ENCODE measurements at places on chromosomes 7 and 10.
A peak's percentile ranks its signal among the peaks of the same experiment; 100 is the strongest.

GRCh38 chr10:124693396-124693795 lies 50.8 kb downstream of the FAM53B start:
- no peak overlapping the region for H3K4me3 ChIP-seq
- no peak overlapping the region for H3K27ac ChIP-seq
- no peaks in the 10 kb centered on the region for H3K4me1 ChIP-seq
- no peaks in the 10 kb centered on the region for H3K36me3 ChIP-seq
- no peaks in the 10 kb centered on the region for H3K27me3 ChIP-seq
- no peak for DNase-seq

DNA sequence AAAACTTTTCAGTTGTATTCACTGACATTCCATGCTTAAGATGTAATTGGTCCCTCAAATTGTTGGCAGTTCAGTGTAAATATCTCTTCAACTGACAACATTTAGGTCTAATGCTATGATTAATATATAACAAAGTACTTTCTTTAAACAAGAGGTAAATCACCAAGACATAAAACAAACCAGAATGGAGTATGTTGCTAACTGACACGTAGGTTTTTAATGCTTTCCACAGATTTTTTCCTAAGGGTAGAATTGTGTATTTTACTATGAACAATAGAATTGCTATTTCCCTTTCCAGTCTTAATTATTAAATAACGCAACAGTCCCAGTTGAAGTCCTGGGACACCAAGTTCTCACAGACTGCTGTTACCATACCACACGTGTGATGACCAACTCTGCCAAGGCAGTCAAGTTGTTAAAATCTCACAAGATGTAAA lies 4.1 kb downstream of the JCAD start:
- peaks cover 25% of the 10 kb centered on the region for H3K4me1 ChIP-seq
- no peaks in the 10 kb centered on the region for H3K36me3 ChIP-seq
- peak overlapping the region; percentile 30 for H3K27ac ChIP-seq

- DNase-seq = peak; percentile 66
- peak overlapping the region; percentile 56 for H3K27ac ChIP-seq
- H3K27me3 ChIP-seq = no peaks in the 10 kb centered on the region
- no peaks in the 10 kb centered on the region for H3K36me3 ChIP-seq
These were observed 340.1 kb upstream of the CHRM2 start for GRCh38 chr7:136528329-136528728.

DNA sequence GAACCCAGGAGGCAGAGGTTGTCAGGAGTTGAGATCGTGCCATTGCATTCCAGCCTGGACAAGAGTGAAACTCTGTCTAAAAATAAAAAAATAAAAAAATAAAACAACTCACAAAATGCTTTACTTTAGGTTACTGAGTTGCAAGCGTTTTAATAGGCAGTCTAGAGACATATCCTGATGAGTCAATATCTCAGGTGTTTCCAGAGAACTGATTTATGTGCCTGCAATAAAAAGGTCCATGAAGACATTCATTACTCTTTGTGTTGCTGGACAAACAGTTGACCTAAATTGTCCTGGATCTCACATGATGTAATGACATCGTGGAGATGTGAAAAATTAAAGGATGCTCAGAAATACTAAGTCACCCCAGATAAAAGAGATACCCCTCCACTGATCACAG lies 31.5 kb downstream of the CDNF start:
- H3K4me3 ChIP-seq = no peak overlapping the region
- no peaks in the 10 kb centered on the region for H3K36me3 ChIP-seq
- H3K4me1 ChIP-seq = no peaks in the 10 kb centered on the region
- H3K27ac ChIP-seq = no peak overlapping the region
- no peak for DNase-seq

GRCh38 chr10:628386-629045 lies 61.0 kb downstream of the DIP2C start:
- H3K4me1 ChIP-seq = peaks cover 25% of the 10 kb centered on the region
- no peak overlapping the region for H3K4me3 ChIP-seq
- no peak for DNase-seq
- no peaks in the 10 kb centered on the region for H3K36me3 ChIP-seq

DNA sequence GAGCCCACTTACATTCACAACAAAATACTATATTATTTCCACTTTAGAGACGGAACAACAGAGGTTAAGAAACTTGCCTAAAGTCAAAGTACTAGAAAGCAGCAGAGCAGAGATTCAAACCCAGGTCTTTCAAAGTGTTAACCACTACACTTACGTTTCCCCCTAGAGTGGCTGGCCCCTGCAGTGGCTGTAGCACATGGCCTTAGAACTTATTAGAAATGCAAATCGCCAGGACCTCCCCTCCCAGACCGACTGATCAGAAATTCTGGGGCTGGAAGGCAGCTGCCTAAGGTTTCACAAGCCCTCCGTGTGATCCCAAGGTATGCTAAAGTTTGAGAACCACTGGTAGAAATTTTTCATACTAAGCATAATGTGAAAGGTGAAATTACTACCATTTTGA lies 8.1 kb downstream of the MPP7 start:
- H3K4me1 ChIP-seq = no peaks in the 10 kb centered on the region
- no peaks in the 10 kb centered on the region for H3K27me3 ChIP-seq
- no peak overlapping the region for H3K4me3 ChIP-seq

GRCh38 chr10:12020574-12020973 lies 22.0 kb downstream of the UPF2 start:
- no peaks in the 10 kb centered on the region for H3K4me1 ChIP-seq
- no peaks in the 10 kb centered on the region for H3K27me3 ChIP-seq
- no peaks in the 10 kb centered on the region for H3K36me3 ChIP-seq

DNA sequence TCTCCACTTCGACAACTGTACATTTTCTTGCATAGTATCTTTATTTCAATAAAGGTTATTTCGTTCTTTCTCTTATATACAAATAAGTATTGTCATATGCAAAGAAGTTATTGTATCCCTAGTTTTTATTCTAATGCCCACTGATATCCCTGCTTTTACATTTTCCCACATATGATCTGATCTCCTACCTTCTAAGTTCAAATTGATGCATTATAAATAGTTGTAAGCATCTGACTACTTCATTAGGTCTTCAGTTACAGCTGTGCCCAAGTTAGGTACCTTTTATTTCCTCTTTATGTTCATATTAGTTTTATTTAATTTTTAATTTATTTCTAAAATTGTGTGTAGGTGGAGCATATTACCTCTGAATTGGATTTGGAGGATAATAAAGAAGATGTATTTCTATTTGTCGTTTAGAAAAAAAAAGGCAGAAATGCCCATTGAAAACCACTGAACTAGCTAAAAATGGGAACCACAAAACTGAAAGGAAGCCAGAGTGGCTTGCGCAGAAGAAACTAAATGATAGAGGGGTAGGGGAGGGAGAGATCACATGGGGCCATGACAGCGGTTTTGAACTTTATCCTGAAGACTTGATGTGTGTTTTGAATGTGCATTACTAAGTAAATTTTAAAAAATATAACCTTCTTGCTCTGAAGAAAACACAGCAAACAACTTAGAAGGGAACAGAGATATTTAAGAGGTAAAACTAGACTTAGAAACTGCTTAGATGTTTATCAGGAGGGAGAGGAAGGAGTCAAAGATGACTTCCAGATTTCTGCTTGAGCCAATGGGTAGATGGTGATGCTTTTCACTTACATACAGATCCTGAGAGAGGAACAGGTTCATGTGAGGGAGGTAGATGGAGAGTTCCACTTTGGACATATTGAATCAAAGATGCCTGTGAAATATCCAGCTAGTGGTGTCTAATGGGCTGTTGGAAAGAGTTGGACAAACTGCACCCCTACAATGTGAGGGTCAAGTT lies 9.3 kb upstream of the ZC3HAV1L start:
- no peak overlapping the region for H3K4me3 ChIP-seq
- H3K36me3 ChIP-seq = no peaks in the 10 kb centered on the region
- H3K4me1 ChIP-seq = no peaks in the 10 kb centered on the region
- no peaks in the 10 kb centered on the region for H3K27me3 ChIP-seq

DNA sequence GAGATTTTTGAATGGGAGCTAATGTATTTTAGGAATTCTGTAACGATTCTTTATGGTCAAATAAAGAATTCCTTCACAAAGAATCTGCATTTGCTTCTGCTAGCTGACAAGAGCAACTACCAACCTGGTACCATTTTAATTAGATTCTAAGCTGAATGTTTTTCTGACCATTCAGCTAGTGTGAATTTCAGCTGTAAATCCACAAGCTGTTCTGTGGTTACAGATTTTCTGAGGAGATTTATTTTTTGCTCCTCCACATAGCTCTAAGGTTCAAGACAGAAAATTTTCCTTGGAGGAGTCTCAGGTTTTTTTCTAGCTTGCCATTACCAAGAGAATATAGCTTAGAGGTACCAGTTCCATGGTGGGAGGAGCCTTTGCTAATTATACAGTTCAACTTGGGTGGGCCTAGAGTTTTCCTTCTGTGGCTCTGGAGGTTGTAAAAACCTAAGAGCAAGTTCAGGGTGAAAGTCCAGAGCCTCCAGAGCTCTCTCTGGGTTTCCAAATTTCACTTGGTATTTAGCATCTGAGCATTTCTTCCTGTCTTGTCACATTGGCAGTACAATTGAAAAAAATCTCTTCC lies 120.1 kb downstream of the JAZF1 start:
- H3K4me1 ChIP-seq = peaks cover 17% of the 10 kb centered on the region
- H3K27me3 ChIP-seq = no peaks in the 10 kb centered on the region
- H3K4me3 ChIP-seq = no peak overlapping the region
- H3K27ac ChIP-seq = no peak overlapping the region
- no peak for DNase-seq
- H3K36me3 ChIP-seq = no peaks in the 10 kb centered on the region

DNA sequence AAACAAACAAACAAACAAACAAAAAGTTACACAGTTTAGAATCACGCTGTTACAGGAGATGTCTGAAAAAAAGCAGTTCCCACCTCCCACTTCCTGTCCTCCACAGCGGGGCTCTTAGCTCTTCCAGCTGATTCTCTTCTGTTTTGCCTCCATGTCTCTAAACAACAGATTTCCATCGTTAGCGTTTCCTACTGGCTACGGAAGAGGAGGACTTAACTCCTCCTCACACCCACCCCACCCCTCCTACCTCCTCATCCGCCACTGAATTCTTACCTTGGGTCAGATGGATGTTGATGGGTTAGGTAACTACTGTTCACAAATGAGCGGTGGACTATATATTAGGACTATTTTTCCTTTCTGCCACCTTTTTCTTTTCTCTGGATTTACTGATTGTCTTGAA lies 36.8 kb upstream of the NUB1 start:
- H3K4me1 ChIP-seq = peaks cover 4% of the 10 kb centered on the region
- H3K4me3 ChIP-seq = no peak overlapping the region
- H3K27ac ChIP-seq = no peak overlapping the region
- DNase-seq = peak; percentile 26
- peaks cover 10% of the 10 kb centered on the region for H3K27me3 ChIP-seq

- no peaks in the 10 kb centered on the region for H3K36me3 ChIP-seq
- no peak overlapping the region for H3K4me3 ChIP-seq
- DNase-seq = no peak
- no peak overlapping the region for H3K27ac ChIP-seq
- H3K27me3 ChIP-seq = no peaks in the 10 kb centered on the region
These were observed 63.8 kb downstream of the ALOX5 start for GRCh38 chr10:45437587-45438465.

- no peak overlapping the region for H3K4me3 ChIP-seq
- no peak overlapping the region for H3K27ac ChIP-seq
- no peaks in the 10 kb centered on the region for H3K27me3 ChIP-seq
- H3K4me1 ChIP-seq = no peaks in the 10 kb centered on the region
- no peaks in the 10 kb centered on the region for H3K36me3 ChIP-seq
These were observed 205.2 kb downstream of the TMEM26 start for GRCh38 chr10:61248013-61248412.

- no peak overlapping the region for H3K4me3 ChIP-seq
- H3K27ac ChIP-seq = no peak overlapping the region
- H3K4me1 ChIP-seq = peaks cover 9% of the 10 kb centered on the region
- no peaks in the 10 kb centered on the region for H3K27me3 ChIP-seq
These were observed 4.2 kb downstream of the ANLN start for GRCh38 chr7:36393826-36394225.

DNA sequence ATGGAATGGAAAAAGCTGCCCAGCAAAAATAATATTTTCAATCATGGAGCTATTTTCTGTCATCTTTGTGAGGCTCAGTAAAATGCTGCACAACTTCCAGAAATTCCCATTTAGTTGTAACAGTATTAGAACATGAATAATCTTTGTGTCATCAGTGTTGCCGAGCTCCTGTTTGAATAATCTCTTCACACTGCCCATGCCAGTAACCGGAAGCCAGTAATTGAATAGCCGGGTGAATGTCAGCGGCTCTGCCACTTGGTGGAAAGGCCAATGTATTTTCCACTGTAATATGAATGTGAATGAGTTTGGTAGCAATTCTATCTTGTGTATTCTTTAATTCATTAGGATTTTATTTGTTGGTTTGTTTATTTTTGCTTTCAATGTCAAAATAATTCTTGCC lies 172.5 kb upstream of the INSYN2A start:
- H3K27me3 ChIP-seq = no peaks in the 10 kb centered on the region
- H3K4me3 ChIP-seq = no peak overlapping the region
- no peaks in the 10 kb centered on the region for H3K36me3 ChIP-seq
- no peaks in the 10 kb centered on the region for H3K4me1 ChIP-seq

GRCh38 chr7:130667593-130668257 lies 823 bp downstream of the COPG2 start:
- peak overlapping the region; percentile 96 for H3K4me3 ChIP-seq
- no peaks in the 10 kb centered on the region for H3K27me3 ChIP-seq
- H3K27ac ChIP-seq = peak overlapping the region; percentile 78
- no peaks in the 10 kb centered on the region for H3K36me3 ChIP-seq
- peaks cover 5% of the 10 kb centered on the region for H3K4me1 ChIP-seq

GRCh38 chr10:15486404-15486803 lies 115.3 kb upstream of the FAM171A1 start:
- H3K27ac ChIP-seq = no peak overlapping the region
- no peaks in the 10 kb centered on the region for H3K36me3 ChIP-seq
- no peak overlapping the region for H3K4me3 ChIP-seq
- H3K27me3 ChIP-seq = no peaks in the 10 kb centered on the region
- no peak for DNase-seq

GRCh38 chr10:118564652-118565051 lies 30.8 kb downstream of the PRLHR start:
- no peaks in the 10 kb centered on the region for H3K4me1 ChIP-seq
- no peak overlapping the region for H3K4me3 ChIP-seq
- no peaks in the 10 kb centered on the region for H3K36me3 ChIP-seq
- no peak for DNase-seq
- H3K27ac ChIP-seq = no peak overlapping the region

DNA sequence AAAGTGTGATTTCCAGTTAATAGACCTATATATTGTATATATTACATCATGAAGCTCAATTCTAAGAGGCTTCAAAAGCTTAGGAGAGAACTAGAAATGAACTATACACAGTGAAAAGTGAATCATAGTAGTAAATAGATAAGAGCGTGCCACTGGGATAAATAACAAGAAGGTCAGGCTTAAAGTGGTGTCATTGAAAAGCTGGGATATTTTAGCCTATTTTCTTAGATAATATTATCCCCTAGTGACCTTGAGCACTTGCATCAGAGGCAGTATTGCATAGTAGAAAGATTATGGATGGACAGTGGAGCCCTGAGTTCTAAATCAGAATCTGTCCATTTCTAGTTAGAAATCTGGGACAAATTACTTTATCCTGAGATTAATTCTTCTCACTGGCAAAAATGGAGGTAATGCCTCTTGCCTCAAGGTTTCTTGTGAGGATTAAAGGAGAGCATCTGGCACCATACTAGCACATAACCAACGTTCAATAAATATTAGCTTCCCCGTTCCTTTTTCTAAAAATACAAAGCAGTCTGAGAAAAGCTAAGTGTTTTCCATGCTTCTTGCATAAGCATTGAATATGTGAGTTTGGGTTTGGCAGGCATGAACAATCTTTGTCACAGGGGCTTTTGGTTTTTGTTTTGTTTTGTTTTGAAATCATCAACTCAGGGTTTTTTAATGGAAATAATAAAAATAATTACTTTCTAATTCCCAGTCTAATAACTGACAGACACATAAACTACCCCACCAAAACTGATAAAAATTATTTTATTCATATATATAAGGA lies 27.3 kb upstream of the MACC1 start:
- DNase-seq = no peak
- H3K4me3 ChIP-seq = no peak overlapping the region
- H3K36me3 ChIP-seq = no peaks in the 10 kb centered on the region
